ENCODE measurements at places on chromosomes 2 and 18.

DNA sequence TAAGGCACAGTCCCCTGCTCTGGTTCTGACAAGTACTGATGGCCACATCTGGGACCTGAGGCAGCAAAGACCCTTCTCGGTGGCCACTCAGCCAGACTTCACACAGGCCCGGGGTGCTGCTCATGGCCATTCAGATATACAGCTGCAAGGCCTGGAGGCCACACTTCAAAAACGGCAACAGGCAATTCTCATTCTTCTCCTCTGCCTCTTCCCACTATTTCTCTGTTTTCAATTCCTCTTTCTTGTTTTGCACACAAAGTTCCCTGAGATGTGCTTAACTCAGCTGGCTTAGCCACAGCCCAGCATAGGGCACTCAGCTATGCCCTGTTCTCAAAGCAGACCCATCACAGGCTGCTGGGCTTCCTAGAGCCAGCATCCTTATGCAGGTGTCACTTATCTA lies 29.9 kb downstream of the PTPN18 start:
- DNase-seq = no peak

DNA sequence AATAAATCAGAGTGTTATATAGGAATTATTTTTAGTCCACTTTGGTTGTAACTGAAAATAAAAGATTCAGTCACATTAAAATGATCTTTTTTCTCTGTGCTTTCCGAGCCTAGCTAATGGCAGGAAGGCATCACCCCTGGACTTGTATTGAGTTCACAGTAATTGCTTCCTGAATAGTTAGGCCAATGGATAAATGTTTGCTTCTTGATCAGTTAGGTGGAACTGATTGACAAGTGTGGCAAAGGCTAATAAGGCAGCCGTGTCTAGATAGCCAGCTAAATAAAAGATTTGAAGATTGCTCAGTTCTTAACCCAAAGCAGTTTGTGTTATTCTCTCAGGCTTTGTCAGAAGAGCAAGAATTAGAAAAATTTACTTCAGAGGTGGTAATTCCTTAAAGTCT lies 20.8 kb downstream of the FAM171B start:
- no peak for DNase-seq

DNA sequence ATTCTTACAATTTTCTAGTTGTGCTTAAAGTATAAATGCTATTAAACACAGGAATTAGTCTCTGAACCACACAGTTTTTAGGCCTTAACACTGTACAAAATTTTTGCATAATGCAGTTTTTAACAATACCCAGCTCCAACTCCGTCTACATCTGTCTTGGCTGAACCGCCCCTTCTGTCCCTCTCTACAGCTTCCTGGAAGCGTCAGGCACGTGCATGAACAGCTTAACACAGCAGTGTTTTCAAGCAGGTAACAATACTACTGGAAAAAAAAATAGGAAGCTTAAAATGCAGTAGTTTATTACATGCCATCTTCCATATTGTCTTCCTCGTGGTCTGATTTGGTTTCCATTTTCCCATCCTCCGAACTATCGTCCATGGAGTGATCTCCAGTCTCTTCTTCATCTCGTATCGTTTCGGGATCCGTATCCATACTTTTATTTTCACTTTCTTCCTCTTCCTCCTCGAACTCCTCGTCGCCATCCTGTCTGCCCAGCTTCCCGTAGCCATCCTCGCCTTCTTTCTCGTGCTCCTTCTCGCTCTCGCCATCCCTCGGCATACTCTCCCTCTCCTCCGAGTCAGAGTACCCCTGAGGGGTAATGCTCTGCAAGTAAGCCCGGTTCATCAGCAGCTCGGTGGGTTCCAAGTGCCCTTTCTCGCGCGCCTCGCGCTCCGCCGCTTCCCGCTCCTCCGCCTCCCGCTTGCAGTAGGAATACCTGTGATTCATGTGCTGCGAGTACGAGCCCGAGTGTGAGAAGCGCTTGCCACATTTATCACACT lies 130.6 kb downstream of the ZEB2 start:
- no peak for DNase-seq

DNA sequence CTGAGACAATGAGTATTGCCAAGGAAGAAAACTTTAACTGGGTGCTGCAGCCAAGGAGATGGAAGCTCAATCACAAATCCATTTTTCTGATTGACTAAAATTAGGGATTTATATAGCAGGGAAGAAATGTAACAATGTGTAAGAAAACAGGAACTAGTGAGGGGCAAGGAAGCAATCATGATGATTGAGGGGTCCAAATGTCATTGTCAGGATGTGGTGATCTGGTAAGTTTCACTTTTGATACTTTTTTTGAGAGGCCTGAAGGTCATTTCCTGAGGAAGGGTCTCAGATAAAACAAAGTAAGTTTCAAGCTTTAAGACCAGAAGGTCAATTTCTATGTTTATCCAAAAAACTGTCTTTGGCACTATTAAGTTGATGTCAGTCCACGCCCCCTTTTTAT lies 12.0 kb upstream of the GCC2 start:
- DNase-seq = no peak

DNA sequence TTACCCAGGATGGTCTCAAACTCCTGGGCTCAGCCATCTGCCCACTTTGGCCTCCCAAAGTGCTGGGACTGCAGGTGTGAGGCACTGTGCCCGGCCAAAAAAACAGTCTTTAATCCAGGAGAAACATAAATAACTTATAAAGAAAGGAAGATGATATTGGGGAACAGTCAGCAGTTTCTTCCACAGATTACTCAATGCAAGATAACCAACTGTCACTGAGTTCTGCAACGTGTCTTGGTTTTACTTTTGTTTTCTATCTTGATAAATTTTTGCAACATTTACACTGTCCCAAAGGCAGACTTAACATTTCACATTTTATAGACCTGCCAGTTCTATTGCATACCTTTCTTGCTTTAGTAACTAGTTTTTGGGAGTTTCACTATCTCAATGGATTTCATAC lies 71.1 kb downstream of the ANKRD44 start:
- DNase-seq = no peak

- no peak for DNase-seq
These were observed 24.1 kb upstream of the RNF138 start for GRCh38 chr18:32067375-32068167.

- DNase-seq = no peak
These were observed 31.8 kb downstream of the CREG2 start for GRCh38 chr2:101355401-101356054.

- no peak for DNase-seq
These were observed 7.3 kb downstream of the EMILIN2 start for GRCh38 chr18:2853926-2854664.

GRCh38 chr2:16960579-16960978 lies 294.9 kb upstream of the CYRIA start:
- no peak for DNase-seq

DNA sequence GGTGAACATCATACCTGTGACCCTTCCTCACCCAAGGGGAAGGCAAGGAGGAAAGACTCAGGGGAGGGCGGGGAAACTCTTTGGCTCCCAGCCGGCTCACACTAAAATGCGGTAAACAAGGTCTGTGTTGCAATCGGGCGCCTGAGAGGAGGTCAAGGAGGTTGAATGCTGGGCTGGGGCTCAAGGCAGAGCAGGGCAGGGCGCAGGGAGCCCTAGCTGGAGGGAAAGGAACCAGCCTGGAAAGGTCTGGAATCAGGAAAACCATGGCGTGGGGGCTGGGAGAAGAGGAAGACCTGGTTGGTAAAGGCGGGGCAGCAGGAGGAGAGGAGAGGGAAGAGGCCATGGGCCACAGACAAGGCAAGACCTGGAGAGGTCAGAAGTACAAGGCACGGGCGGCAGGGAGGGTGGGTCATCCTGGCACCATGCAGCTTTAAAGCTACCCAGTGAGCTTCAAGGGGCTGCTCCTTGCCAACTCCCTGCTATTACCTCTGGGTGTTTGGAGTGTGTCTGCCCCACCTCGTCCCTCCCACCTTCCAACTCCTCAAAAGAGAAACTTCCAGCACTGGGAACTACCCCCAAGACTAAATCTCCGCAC lies 4.8 kb upstream of the TMEM37 start:
- no peak for DNase-seq

GRCh38 chr2:7333189-7333765 lies 416.1 kb downstream of the RNF144A start:
- DNase-seq = no peak

GRCh38 chr2:30177956-30178355 lies 31.1 kb downstream of the YPEL5 start:
- no peak for DNase-seq

DNA sequence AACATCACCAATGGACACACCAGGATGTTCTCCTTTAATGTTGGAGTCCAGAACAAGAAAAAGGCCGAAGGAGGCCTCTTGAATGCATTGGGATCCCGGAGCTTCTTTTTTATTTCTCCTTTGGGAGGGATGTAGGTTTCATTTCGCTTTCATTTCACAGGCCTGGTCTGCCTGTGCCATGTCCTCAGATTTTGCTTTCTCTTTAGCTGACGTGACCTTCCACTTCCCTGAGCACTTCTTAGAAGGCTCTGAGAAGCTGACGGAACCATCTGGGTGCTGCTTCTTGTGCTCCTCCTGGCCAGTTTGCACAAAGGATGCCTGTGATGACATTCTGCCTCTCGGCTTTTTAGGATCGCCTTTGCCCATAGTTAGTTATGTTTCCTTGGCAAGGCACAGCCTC lies 15.1 kb upstream of the MBOAT2 start:
- DNase-seq = no peak

Measured in activated CD4-positive, CD25-positive, alpha-beta regulatory T cell treated with anti-CD3 and anti-CD28 coated beads, Interleukin-2, amount 50 U/mL, for 16 hours (primary cell).